Fibroblast of gingiva (primary cell): ENCODE measurements at places on chromosomes 4 and X.

GRCh38 chr4:101993002-101993841, 202.7 kb downstream of the BANK1 start:
- DNase-seq: no peak

DNA sequence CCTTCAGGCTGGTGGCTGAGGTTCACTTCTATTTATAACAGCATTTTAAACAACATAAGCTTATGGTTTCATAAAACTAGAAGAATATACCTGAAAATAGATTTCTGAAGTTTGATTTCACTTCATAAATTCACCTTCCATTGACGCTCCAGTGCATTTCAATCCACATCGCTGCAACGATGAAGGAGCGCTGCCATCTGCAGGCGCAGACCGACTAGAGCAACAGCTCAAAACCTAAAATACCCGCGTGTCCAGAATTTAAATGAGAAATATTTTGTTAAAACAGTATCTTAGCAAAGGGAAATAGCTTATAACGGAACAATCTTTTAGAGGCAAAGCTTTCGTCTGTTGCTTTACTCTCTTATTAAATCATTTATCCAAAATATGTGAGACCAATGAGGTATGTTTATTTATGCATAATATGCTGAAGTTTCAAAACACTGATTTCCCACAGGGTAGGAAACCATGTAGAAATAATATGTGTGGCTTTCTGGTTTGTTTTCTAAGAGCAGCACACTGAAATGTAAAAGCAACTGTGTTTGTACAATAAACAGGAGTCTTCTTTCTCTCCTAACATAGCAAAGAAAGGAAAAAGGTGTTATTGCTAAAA, 816.4 kb upstream of the FRG1 start:
- no peak for DNase-seq

DNA sequence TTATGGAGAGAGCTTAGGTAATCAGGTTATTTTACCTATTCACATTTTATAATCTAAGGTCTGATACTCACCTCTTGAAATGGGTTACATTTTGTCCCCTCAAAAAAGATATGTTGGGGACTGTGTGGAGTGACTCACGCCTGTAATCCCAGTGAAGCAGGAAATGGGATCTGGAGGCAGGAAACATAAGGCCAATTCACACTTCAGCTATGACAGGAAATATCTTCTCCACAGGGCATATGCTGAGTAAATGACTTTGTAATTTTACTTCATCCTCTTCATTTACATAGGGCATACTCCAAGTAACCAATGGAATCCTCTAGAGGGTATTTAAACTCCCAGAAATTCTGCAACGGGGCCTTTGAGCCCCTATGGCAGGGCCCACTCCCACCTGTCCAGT, 54.8 kb upstream of the ZMAT1 start:
- no peak for DNase-seq

DNA sequence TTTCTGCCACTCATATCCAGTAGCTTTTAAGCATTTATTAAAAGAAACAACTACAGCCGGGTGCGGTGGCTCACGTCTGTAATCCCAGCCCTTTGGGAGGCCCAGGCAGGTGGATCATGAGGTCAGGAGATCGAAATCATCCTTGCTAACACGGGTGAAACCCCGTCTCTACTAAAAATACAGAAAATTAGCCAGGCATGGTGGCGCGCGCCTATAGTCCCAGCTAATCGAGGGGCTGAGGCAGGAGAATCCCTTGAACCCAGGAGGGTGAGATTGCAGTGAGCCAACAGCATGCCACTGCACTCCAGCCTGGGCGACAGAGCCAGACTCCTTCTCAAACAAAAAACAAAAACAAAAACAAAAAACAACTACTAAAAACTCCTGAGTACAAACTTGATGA, 119.8 kb downstream of the EPHA5 start:
- DNase-seq: no peak

- peak; percentile 6 for DNase-seq
Measured at GRCh38 chr4:175412746-175413145, 399.3 kb downstream of the GPM6A start.

GRCh38 chr4:76704133-76704881, 193.6 kb downstream of the SOWAHB start:
- DNase-seq: peak; percentile 38

DNA sequence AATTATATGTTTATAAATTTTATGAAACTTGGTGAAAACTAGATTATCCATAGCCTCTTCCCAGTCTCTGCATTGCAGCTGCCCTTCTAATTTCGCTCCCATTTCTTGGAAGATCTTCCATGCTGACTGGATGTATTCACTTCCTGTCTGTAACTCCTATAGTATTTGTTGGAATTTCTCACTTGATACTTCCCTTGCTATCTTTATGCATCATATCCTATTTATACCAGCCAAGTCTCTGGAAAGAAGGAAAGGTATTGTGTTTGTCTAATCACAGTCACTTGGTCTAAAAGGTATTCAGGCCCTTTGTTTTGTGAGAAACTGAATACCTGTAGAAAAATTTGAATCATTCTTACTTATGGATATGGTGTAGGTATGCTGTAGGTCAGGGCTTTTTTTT, 870.9 kb upstream of the FRG1 start:
- DNase-seq: no peak

GRCh38 chr4:36282503-36283030, 1.2 kb downstream of the DTHD1 start:
- DNase-seq: no peak

DNA sequence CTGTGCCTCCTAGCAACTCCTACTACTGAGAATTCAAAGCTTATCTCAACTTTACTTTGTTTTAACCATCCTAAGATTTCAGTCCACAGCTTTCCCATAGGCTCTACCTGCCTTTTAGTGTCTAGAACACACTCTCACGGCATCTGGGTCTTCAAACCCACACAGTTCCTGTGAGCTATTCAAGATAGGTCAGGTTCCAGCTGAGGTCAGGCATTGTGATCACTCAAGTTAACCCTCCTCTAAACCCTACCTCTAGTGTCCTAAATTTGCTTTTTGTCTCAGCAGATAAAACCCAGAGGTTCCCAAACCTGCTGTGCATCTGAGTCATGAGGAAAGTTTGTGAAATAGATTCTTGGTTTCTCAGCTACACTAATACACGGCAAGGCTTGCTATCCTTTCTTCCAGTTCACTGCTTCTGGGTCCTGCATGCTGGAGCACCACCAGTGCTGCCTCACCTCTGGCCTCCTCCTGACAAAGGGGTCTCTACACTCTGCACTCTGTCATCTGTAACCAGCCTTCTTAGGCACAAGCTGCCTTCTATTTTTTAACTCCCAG, 324.6 kb upstream of the MAGEB2 start:
- no peak for DNase-seq

DNA sequence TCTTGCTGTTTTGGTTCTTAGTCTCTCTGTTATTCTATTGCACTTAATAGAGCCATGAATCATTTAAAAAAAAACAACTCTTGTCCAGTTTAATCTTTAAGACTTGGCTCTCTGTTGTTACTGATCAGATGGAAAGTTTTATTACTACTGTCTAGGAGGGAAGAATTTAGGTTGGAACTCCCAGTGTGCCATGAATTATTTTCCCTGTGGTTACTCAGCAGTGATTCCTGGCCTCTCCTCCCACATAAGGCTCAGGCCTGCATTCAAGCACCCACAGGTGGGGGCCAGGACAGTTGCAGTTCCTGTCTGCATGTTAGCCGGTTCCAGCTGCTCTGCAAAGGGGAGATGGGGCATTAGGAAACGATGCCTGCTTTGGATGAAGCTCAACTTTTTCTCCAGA, 29.8 kb upstream of the ESX1 start:
- no peak for DNase-seq

- DNase-seq: peak; percentile 15
Measured at GRCh38 chr4:54090804-54091623, 8.9 kb upstream of the GSX2 start.

GRCh38 chr4:87179751-87180150, 40.7 kb downstream of the KLHL8 start:
- peak; percentile 7 for DNase-seq

- DNase-seq: no peak
Measured at GRCh38 chr4:183130328-183131155, 31.5 kb downstream of the WWC2 start.

DNA sequence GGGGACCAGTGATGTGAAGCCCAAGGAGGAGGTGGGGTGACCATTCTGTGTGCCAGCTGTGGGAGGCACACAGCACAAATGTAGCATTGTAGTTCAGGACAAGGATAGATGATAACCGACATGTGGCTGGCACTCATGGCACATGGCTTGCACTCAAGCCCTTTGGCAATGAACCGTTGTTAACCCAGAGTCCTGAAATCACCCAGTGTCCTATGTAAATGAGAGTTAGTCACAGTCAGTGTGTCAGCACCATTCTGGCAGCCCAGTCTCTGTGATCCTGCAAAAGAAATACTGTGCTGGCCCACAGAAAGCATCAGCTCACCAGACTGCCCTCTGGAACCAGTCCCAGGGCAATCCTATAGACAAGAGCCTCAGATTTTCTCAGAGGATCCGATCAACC, 339.3 kb downstream of the MID1IP1 start:
- no peak for DNase-seq

DNA sequence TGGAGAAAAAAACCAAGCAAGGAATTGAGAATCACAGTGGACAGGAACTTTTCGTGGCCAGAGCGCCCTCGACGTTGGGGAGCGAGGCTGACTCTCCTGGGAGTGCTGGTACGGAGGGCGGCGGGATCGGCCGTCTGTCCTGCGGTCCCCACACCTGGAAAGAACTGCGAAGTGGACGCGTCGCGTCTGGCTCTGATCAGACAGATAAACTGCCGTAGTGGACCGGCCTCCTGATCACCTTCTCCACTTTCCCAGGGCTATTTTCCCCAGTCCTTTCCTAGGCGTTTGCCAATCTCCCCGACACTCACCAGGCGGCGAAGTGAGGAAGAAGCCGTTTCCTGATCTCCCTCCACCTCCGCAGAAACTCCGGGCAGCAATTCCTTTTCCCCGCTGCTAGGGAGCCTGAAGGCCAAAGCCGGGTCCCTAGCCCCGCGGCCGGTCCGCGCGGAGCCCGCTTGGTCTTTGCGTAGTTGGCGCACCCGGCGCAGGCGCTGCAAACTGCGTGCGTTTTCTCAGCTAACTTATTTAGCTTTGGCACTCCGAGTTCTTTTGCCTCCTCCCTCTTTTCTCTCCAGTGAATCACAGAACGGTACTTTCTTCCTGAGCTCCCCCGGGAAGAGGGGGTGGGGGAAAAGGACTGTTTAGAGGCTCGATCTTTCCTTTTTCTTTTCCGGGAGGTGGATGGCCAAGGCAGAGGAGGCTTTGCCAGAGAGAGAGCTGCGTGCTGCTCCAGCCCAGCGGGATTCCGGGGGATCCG, at the start of gene ARSJ:
ARSJ (minus strand) TSS at position 500 of the 757 bp plus-strand sequence. CDS start 813 bp downstream, outside the sequence.
- DNase-seq: peak; percentile 83

- no peak for DNase-seq
Measured at GRCh38 chr4:7915875-7916242, 23.8 kb downstream of the AFAP1 start.

DNA sequence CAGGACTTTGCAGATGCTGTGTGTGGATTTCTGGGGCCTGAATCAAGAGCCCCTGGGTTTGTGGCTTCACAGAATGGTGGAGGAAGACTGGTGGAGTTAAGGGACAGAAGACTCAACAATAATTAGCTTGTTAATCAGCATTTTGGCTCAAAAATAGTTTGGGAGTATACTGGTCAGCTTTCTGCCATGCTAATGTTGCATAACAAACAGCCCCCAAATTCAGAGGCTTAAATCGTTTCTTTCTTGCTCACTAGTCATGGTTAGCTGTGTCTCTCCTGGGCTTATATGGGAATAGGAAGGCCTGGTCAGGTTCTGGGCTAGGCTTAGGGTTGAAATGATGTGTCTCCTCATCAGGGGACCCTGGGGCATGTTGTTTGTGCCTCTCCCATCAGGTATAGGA, 24.4 kb downstream of the TBL1X start:
- DNase-seq: no peak

GRCh38 chr4:140969296-140969695, 164.0 kb downstream of the RNF150 start:
- no peak for DNase-seq

GRCh38 chrX:29012867-29013266, 425.6 kb downstream of the IL1RAPL1 start:
- DNase-seq: no peak

DNA sequence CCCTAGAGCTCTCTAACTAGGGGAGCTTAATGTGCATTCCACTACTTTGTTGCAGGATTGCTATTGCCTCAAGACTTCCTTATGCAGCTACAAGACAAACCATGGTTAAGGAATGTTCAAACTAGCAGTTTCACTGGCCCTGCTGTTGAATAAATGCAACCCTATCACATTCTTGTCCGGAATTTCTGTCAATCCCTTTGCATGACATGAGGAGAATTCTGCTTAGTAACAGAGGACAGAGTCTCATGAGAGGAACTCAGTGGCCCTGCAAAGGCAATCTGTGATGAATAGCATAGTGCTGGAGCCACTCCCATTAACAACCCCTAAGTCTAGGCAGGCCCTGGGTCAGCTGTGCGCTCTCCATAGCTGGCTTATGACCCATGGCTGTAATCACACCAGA, 30.7 kb upstream of the SGMS2 start:
- DNase-seq: no peak

DNA sequence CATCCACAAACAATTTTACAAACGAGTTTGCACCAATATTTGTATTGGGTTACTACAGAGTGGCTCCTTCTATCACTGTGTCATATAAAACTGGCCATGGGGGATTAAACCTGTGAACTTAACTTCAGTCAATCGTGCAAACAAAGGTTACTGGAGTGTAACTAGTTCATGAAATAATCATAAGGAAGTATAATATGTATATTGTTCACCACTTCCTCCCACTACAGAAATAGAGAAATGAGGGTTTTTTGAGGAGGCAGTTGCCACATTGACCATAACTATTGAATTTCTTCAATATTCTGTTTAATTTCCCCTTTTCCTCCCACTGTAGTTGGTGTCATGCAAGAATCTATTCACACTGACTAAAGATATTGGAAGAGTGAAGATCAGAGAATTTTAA, at the start of gene GPR82:
GPR82 (plus strand) TSS at position 356 of the 400 bp plus-strand sequence. CDS start 2,846 bp downstream, outside the sequence.
- no peak for DNase-seq

- DNase-seq: no peak
Measured at GRCh38 chr4:1626151-1626550, 58.0 kb downstream of the FAM53A start.

GRCh38 chr4:147547314-147548056, 66.6 kb downstream of the EDNRA start:
- DNase-seq: peak; percentile 72

DNA sequence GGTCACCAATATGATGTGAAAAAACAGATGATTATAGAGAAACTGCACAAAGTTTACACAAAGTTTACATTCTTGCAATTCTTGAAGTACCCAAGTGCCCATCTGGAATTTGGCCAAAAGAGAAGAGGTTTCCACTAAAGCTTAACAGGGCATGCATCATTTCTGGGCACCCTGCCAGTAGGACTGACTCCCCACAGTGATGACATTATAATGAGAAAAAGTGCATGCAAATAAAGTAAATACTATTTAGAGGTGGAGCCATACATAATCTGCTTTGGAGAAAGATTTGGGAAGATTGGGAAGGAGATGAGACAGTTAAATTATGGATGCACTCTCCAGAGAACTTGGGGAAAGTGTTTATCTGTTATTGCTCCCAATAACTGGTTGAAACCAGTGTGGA, 93.7 kb upstream of the TRPC3 start:
- DNase-seq: peak; percentile 98
